Cerebellar nuclear complex (tissue), 1 donor: ENCODE measurements at places on chromosomes 5 and 9.

DNA sequence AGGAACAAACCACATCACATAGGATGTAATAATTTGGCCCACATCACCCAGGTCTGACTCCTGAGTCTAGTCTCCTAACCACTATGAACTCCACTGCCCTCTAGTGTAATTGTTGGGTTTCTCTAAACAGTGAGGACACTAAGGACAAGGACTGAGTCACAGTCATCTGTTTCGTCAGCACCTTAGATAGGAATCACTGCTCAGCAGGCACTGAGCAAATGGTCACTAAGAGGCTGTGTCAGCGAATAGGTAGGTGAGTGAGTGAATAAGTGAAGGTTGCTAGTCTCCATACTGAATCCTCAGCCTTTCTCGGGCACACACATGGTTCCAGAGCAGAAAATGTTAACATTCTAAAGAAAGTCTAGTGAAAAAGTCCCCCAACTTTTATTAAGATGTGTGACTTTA is 278.6 kb downstream of the SPOCK1 start:
- no peak for DNase-seq

- DNase-seq = no peak
These were observed 26.6 kb downstream of the DUSP1 start for GRCh38 chr5:172744123-172745104.

GRCh38 chr5:117475919-117476318 is 901.3 kb upstream of the SEMA6A start:
- no peak for DNase-seq

DNA sequence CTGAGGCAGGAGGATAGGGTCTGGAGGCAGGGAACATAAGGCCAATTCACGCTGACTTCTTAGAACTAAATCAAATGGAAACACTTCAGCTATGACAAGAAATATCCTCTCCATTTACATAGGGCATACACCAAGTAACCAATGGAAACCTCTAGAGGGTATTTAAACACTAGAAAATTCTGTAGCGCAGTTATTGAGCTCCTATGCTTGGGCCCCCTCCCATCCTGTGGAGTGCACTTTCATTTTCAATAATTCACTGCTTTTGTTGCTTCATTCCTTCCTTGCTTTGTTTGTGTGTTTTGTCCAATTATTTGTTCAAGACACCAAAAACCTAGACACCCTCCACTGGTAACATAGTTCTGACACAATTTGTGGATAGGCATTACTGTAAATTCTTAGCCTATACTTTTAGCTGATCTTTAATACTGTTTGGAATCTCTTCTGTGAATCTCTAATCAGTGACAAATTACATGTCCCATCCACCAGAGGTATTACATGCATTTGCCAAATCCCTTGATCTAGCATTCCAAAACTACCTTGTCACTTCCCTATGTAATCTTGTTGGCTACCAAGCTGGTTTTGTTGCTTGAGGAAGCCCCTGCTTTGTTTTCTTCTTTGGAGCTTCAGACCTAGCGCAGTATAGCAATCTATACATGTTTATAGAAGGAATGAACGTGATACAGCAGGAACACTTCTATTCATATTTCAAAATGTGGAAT is 61.6 kb downstream of the ST8SIA4 start:
- no peak for DNase-seq

DNA sequence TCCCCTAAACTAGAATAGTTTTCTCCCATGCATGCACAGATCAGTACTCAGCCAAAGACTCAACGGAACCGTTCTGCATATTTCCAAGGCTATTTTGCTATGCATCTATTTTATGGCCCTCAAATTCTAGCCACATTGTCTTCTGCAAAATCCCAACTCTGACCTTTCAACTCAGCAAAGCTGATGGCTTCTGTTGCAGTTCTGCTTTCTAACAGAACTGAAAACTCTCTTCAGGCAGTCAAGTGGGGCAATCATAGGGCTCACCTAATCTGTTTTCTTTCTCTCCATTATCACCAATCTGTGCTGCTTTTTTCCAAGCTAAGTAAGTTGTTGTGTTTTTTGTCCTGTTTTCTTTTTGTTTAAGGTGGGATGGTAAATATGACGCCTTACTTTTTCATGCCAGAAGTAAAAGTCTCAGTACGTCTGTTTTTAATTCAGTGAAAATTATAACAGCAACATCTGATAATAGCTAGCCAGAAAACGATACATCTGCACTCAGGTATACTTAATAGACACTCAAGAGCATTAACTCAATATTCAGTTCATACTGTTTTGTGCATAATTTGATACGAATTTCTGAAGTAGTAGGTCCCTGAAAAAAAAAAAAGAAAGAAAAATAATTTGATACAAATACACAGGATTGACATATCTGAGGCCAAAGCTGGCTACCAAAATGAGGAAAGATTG is 454.3 kb downstream of the TLE1 start:
- DNase-seq = no peak

DNA sequence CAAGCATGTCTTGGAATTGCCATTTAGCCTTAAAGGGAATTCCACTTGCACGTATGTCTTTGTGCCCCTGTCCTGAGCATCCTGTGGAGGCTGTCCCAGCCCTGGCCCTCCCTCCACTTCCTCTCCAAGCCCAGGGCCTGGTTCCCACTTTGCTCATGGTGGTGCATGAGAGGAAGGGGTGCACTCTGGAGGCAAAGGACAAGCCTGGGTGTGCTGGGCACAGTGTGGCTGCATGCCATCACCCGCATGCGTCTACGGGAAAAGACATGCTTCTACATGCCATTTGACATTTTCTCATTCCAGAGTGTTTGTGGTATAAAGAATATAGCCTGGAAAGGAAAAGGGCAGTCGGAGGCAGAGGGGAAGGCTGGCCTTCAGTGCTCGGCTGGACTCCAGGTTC is 7.2 kb upstream of the IRX2 start:
- DNase-seq = no peak

GRCh38 chr9:75146229-75146628 is 57.9 kb downstream of the OSTF1 start:
- DNase-seq = no peak

GRCh38 chr5:116023619-116024018 is 8.7 kb upstream of the ARL14EPL start:
- no peak for DNase-seq

- no peak for DNase-seq
These were observed 630 bp downstream of the POLE3 start for GRCh38 chr9:113409883-113410206.

DNA sequence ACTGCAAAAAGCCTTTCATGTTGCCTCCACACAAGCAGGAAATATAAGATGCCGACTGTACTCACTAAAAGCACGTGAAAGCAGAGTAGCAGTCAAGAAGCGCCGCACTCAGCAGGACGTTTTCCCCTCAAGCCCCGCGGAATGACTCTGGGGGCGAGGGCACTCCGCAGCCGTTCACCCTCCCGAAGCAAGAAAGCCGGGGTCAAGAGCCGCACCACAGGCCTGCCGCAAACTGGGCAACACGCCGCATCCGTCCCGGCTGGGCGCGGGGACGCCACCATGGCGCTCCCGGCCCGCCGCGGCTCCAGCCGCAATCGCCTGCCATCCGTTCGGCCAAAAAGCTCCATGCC is 364 bp downstream of the RPS6 start:
- no peak for DNase-seq

- no peak for DNase-seq
These were observed 9.0 kb downstream of the NRARP start for GRCh38 chr9:137293094-137293481.

DNA sequence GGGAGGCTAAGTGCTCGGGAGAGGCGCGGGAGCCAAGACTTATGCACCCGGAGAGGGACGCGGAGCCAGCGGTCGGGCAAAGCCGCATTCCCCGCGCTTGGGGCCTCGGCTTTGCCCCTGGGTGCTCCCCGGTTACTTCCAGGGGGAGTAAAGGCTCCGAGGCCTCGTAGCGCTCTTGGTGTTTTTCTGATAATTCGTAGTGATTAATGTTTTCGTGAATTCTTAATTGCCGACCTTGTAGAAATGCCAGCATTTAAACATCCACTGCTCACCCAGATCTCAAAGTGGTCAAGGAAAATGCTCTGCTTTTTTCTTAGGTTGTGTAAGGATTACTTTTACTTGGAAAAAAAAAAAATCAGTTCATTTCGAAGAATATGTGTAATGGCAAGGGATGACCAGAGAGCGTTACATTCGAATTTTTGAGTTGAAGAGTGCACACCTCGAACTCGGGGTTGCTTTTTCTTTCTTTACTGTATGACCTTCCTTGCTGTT is 654 bp upstream of the TUT7 start:
- DNase-seq = no peak

DNA sequence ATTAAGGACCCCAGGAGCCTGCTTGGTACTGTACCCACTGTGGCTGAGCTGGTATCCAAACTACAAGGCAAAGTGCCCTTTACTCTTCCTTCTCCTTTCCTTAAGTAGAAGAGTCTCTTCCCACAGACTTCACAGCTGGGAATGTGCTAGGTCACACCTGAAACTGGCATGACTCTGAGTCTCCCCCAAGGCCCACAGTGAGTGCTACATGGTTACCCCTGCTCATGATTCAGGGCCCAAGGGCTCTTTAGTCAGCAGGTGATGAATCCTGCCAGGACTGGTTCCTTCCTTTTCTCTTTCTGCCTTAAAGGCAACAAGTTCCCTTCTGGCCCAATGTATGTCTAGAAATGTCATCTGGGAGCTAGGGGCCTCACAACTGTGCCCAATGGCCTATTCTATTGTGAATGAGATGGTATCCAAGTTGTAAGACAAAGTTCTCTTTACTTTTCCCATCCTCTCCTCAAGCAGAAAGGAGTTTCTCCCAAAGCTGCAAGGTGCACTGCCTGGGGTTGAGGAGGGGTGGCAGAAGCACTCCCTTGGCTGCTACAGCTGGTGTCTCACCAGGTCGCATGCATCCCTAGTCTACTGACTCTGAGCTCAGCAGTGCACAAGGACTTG is 134.4 kb downstream of the TMEM38B start:
- DNase-seq = no peak

GRCh38 chr5:128522336-128522735 is 15.7 kb downstream of the FBN2 start:
- DNase-seq = no peak

GRCh38 chr5:136213919-136214493 is 21.0 kb upstream of the SMIM32 start:
- no peak for DNase-seq
